ENCODE measurements at places on chromosomes 2 and 18.

DNA sequence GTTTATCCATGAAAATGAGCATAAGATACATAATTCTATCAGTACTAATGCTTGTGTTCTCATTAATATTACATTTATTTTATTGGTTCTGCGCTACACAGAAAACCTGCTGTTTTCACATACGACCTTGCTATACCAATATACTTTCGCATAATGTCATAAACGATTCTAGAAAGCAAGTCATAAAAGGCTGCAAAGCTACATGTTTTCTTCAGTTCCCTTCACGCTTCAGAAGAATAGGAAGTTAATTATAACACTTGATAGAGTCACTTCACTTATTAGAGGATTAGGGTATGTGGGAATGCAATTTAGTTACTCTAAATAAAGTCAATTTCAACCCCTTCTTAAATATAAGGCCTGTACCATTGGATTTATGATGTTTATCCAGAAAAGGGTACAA is 29.0 kb downstream of the PSME4 start:
- no peak for DNase-seq

DNA sequence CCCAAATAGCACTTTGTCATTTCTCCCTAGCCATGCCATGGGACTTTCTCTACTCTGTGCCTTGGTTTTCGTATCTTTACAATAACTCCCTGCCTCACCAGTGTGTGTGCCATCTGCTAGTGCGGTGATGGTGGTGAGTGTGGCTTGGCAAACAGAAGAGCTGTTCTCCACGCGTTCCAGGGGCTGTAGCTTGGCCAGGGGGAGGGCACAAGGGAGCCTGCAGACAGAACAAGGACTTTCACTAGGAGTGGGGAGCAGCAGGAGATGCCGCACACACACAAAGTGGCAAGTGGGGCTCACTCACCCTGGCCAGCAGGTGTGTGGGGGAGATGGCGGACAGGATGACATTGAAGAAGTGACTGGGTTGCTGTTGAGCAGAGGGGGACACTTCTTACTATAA is 196.9 kb downstream of the HAUS1 start:
- DNase-seq: no peak

GRCh38 chr2:186991766-186992417 is 142.9 kb upstream of the ZSWIM2 start:
- no peak for DNase-seq

DNA sequence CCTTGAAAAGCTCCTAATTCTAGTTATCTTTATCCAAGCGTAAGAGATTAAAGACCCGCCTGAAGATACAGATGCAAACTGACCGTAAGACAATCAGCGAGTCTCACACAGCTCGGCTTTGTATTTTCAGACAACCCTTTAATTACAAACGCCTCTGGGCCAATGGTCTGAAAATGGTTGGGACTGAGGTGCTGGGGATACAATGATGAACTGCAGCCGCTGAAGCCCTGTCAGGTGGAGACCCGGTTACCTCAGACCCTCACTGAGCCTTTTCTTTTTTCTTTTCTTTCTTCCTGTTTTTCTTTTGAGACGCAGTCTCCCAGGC is 715 bp upstream of the CFAP36 start:
- no peak for DNase-seq

DNA sequence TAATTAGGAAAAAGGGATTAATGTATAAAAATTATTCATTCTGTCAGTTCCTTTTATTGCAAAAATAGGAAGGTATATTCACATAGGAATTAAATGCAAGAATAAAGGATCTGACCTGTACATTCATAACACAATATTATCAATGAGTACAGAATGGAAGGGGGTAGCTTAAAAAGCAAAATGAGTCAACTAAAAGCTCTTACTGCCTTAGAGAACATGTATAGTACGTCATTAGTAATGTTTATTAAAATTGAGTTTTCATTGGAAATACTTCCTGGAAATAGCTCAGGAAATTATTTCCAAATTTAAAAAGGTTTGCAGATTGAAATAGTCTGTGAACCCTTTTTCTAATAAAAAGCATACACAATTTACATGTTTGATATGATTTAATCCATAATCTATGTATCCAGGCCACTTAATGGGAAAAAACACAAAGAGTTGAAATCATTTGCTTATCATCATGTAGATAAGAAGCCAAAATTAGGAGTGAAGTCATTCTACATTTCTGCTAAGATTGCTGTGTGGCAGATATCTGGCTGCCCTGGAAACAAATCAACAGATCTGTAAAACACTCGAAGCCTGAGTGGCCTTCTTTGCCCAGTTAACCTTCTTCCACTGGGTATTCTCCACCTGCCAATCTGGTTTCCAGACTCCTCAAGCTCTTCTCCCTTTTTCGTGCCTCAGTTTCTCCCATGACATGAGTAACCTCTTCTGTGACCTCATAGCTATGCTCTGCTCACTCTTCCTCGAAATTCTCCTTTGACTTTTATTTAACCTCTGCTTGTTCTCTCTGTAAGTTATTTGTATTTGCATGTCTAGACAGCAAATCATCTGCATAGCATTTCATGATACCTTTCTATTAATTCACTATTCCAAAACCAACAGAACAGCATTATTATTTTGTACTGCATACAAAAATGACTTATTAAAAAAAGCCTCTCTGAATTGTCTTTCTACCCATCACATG is 181.2 kb upstream of the REV1 start:
- no peak for DNase-seq

DNA sequence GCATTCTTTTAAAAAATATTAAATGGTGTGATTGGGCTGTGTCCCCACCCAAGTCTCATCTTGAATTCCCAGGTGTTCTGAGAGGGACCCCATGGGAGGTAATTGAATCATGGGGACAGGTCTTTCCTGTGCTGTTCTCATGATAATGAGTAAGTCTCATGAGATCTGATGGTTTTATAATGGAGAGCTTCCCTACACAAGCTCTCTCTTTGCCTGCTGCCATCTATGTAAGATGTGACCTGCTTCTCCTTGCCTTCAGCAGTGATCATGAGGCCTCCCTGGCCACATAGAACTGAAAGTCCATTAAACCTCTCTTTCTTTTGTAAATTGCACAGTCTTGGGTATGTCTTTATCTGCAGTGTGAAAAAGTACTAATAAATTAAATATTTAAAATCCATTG is 10.3 kb downstream of the PPM1B start:
- DNase-seq: no peak

All from stimulated activated naive CD8-positive, alpha-beta T cell treated with anti-CD3 and anti-CD28 coated beads, Interleukin-15, Interleukin-2, amounts not matched to agents 100 U/mL and 50 U/mL, for 24 hours (primary cell).